ENCODE measurements at places on chromosomes 16 and 17.
A peak's percentile ranks its signal among the peaks of the same experiment; 100 is the strongest.

- DNase-seq: no peak
Measured at GRCh38 chr17:74704544-74704943, 8.2 kb downstream of the CD300LF start.

DNA sequence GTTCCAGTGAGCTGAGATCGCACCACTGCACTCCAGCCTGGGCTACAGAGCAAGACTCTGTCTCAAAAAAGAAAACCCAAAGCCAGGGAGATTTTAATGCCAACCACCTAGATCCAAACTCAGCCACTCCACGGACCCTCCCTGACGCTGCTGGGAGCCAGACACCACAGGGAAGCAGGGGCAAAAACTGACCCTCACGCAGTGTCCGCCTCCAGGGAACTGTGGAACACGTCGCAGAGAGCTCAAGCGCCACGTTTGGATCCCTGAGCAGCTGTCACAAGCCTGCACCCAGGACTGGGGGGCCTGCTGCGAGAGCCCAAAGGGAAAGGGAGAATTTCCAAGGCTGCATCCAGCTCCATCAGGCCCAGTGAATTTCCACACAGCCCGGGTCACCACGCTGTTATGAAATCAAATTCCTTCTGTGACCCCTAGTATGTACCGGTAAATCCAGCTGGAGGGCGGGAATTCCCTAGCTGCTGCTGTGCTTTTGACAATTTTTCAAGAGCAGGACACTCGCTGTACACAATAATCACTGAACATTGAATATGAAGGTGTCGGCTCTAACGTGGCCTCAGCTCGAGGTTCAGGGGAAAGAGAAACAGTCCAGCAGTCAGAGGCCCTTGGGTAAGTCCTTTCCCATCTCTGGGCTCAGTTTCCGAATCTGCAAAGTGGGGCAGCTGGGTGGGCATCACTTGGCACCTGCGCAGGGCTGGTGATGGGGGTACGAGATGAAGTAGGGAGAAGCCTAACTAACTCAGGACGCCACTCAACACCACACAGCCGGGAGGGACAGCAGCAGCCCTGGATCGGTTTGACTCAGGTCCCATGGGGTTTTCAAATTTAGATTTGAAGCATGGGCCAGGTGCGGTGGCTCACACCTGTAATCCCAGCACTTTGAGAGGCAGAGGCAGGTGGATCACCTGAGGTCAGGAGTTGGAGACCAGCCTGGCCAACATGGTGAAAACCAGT is 8.6 kb downstream of the CARHSP1 start:
- DNase-seq: peak; percentile 83

DNA sequence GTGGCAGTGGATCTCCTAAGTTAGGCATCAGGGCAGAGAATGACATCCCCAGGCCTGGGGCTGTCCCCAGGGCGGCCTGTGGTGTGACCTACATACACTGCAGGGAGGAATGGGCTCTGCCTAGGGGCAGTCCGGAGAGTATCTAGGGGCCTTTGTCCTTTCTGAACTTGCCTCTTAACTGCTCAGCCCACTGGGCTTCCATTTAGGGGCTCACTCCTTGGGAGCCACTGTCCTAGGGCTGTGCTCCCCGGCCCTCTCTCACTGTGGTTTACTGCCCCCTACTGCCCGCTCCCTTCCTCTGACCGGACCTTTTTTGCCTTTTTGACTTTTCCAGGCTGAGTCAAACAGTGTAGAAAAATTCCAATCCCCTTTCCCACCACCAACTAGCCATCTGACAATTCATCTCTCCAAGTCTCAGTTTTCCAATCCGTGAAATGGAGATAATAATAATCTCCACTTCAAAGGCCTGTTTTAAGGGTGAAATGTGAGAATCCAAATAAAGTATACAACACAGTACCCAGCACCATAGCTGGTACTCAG is 66.8 kb downstream of the DNAH3 start:
- DNase-seq: peak; percentile 28

GRCh38 chr17:17523731-17524490 is 27.7 kb upstream of the RASD1 start:
- DNase-seq: no peak

DNA sequence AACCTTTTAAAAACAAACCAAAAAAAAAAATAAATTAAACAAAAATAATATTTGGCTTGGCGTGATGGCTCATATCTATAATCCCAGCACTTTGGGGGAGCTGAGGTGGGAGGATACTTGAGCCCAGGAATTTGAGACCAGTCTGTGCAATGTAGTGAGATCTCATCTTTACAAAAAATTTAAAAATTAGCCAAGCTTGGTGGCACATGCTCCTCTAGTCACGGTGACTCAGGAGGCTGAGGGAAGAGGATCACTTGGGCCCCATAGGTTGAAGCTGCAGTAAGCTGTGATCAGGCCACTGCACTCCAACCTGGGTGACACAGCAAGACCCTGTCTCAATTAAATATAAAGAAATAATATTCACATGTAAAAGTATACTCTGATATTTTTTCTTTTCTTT is 12.2 kb downstream of the GNGT2 start:
- DNase-seq: peak; percentile 33

DNA sequence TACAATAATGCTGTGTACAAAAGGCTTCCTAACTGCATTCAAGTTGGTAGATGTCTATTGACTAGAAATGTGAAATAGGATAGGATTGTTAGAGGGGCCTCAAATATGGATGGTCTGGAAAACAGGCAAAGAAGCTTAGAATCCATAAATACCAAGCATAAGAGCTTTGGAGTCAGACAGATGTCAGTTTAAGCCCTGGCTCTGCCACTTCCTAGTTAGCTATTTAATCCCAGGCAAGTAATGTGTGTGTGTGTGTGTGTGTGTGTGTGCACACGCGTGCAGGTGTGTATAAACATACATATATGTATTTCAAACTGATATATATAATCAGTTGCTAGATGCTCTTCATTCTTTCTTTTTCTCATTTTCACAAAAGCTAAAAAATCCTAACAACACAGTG is 66.7 kb downstream of the MMD start:
- DNase-seq: no peak

DNA sequence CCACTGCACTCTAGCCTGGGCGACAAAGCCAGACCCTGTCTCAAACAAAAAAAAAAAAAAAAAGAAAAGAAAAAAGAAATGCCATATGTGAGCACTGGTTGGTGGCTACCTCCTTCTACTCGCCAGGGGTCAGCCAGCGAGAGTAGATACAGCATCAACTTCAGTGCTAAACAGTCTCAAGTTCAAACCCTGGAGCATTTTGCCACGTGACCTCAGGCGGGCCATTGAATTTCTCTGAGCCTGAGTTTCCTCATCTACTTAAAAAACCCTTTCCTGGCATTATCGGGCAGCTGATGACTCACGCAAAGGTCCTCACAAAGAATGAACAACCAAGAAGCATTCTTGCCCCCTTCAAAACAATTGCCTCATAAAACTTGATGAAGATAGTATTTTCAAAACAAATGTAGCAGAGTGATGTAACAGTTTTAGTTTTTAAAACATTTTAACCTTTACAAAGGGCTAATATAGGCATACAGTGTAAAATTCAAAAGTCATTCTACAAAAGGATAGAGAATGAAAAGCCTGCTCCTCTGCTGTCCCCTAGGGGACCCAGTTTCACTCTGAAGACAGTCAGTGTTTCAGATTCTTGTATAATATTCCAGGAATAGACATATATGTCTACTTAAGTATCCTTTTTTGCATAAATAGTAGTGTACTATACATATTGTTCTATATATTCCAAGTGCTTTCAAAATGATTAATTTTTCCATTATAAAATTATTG is 28.4 kb downstream of the DNAH2 start:
- DNase-seq: peak; percentile 93

DNA sequence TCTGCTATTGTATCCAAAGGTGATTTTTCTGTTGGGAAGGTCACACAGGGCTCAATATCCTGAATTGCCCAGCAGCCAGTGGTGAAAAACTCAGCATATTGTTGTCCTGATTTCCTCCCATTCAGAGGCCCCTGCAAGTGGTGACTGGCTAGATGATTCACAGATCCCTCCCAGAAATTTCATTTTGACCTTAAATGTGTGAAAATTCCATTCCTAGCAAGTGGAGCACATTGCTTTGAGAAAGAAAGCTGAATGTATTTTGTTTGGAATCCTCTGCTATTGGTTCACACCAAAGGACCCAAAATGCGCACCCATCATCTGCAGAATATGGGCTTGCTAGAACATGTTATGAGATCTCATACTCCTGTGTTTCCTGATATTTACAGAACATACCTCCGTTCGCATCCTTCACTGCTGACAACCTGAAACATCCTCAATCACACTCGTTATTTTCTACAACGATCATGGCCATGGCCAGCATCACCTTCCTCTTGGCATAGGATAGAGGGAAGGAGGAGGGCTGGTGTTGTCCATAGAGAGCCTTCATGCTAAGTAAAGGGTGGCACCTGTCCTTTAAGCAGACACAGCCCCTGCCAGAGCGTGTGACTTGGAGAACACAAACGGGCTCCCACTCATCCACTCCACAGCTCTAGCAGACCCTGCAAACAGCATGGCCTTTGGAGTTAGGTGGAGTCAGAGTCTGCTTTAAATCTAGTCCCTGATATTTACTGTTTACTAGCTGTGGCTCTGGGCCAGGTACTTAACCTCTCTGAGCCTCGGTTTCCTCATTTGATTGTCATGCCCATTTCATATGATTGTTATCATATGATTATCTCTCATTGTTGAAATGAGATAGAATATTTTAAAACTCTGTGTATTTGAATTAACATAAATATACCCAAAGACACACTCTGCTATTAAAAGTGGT is 30.4 kb upstream of the NFAT5 start:
- DNase-seq: peak; percentile 68

DNA sequence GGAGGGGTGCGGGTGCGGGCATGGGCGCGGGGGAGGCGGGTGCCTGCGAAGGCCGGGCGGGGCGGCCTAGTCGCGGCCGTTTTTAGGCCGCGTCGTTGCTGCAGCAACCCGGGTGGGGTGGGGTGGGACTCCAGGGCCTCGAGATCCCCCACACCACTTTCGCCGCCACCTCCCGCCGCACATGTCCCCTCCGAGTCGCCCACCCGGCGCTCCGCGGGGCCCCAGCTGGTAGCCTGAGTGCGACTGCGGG is 11.3 kb downstream of the TBX2 start:
- DNase-seq: no peak

DNA sequence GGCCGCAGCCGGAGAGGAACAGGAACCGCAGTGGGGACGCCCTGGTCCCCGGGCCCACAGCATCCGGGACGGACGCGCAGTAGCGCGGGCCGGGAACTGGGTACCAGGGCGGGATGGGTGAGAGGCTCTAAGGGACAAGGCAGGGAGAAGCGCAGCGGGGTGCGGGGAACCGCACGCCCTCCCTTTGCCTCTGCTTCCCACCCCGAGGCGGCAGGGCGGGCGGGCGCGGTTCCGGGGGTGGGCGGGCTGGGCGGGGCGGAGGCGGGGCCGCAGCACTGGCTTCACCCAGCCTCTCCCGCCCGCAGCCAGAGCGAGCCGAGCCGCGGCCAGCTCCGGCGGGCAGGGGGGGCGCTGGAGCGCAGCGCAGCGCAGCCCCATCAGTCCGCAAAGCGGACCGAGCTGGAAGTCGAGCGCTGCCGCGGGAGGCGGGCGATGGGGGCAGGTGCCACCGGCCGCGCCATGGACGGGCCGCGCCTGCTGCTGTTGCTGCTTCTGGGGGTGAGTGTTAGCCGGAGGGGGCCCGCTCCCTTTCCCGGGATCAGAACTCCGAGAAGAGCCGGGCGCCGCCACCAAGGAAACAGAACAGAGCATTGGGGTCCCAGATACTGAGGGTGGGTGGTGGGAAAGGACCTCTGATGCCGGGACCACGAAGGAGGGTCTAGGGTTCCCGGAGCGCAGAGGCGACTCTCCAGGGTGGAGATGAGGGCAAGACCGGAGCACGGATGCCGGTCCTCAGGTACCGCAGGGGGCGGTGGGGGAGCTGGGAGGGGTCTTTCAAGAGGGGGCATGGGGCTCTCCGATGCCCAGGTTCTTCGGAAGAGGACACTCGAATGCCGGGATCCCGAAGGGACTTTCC is at the start of gene NGFR:
NGFR (plus strand) TSS at position 308 of the 856 bp plus-strand sequence; CDS start at position 433, 125 bp downstream.
- no peak for DNase-seq

DNA sequence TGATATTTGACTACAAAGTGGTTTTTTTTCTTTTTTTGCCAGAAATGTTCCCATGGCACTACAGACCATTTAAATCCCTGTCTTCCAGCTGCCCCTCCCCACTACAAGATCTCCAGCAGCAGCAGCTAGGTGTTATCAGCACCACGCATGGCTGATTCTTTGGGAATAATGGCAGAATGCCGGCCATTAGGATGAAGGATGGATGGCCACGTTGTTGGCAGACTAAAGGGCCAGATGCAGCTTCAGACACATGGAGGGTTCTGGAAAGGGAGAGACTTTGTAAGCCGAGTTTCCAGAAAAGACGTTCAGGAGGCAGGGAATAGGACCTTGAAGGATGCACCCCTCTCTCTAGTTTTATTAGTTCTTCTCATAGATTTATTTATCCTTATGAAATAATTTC is 10.3 kb upstream of the MED9 start:
- no peak for DNase-seq

GRCh38 chr17:59456923-59457615 is 108.3 kb upstream of the DHX40 start:
- no peak for DNase-seq

- no peak for DNase-seq
Measured at GRCh38 chr16:69233124-69233523, 46.2 kb downstream of the SNTB2 start.

GRCh38 chr17:55348749-55349354 is 72.8 kb downstream of the MMD start:
- DNase-seq: peak; percentile 36

DNA sequence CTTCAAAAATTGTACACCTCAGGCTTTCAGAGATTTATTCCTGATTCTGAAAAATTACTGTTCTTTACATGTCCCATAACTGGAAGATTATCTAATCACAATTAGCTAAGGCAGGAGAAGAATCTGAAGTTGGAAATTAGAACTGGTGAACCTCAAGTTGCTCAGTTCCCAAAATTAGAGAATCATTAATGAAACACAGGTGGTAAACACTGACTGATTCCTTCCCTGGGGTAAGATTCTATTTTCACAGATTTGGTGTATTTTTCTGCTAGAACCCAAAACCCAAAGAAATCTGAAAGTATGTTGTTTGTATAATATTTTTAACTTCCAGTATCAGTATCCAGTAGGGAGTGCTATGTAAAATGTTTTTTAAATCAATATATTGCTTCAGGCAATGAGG is 25.7 kb downstream of the PHKB start:
- DNase-seq: no peak

DNA sequence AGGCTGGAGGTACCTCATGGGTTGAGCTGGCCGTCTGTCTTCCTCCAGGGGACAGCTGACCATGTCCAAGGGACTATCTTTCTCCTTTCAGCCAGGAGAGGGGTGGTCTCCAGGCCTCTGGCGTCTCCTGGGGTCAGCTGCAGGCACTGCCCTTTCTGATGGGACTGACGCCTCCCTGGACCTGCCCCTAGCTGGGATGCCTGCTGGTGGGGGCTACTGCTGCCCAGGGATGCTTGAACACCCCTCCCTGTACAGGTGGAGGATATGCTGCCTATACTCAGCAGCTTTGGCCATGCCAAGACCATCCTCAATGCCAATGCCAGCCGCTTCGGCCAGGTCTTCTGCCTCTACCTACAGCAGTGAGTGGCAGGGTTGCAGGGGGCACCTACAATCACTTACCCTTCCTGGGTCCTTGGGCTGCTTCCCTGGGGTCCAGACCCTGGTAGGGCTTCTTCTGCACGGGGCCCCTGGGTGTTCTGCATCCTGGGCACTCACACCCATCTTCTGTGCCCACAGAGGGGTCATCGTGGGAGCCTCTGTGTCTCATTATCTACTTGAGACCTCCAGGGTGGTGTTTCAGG is 4.2 kb downstream of the MYO15B start:
- DNase-seq: no peak
